HT1080 (cell line): ENCODE measurements at places on chromosomes 5 and 9.
A peak's percentile ranks its signal among the peaks of the same experiment; 100 is the strongest.

- DNase-seq, result no peak
Measured at GRCh38 chr5:104859437-104859836, 1296.8 kb upstream of the NUDT12 start.

DNA sequence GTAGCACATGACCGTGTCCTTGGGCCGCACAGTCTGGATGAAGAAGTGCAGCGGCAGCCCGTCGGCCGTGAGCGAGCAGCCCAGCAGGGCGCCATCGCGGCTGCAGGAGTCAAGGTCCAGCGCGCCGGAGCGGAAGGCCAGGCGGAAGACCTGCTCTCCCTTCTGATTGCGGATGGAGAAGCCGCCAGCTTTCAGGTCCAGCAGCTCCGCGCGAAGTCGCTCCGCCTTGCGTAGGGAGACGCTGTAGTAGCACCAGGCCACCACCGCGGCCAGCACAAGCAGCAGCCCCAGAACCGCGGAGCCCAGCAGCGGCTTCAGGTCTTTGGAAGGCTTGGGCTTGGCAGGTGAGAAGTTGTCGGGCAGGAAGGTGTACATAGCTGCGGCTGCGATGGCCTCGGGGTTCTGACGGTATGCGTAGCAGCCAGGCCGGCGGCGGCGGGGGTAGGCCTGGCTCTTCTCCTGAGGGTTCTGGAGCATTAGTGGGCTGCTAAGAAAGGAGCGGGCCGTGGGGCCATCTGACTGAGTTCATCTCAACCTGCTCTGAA is 4.2 kb downstream of the MYORG start:
- DNase-seq, result no peak

DNA sequence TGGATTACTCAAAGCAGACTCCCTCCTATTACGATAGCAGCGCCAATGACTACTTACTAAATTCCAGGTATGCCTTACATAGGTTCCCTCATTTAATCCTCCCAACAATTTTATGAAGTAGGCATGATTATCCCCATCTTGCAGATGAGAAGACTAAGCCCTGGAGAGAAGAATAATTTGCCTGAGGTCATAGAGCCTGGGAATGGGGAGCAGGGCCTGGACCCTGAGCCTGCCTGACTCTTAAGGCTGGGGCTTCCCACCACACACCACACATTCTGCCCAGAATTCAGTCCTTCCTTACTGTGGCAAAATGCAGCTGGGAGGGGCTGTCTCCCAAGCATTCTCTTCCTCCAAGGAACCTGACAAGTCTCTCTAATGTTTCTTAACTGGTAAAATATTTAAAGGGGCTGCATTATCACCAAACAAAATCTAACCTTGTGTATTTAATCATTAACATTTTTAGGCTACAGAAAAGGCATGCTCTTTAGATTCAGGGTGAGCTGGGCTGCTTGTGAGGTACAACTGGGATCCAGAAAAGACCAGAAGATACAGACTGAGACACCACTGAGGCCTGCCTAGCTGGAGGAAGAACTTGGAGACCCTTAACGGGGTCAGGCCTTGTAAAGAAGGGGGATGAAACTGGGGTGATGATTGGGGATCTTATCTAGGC is 26.1 kb downstream of the LHFPL2 start:
- no peak for DNase-seq

DNA sequence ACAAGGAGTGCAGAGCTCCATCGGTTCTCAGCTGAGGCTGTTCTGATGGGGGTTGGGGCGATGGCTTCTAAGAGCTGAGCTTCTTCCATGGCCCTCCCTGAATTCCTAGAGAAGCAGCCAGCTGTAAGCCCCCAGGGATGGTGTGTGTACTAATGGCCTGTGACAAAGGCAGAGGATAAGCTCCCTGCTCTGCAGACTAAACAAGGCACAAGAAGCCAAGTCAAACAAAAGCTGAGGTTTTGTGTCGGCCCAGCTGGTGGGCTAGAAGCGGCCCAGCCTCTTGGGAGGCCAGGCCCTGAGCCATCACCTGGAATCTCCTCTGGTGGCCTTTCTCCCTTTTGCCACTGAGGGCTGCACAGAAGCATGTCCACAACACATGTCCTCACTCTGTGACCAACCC is 75.0 kb upstream of the XPA start:
- DNase-seq, result no peak

DNA sequence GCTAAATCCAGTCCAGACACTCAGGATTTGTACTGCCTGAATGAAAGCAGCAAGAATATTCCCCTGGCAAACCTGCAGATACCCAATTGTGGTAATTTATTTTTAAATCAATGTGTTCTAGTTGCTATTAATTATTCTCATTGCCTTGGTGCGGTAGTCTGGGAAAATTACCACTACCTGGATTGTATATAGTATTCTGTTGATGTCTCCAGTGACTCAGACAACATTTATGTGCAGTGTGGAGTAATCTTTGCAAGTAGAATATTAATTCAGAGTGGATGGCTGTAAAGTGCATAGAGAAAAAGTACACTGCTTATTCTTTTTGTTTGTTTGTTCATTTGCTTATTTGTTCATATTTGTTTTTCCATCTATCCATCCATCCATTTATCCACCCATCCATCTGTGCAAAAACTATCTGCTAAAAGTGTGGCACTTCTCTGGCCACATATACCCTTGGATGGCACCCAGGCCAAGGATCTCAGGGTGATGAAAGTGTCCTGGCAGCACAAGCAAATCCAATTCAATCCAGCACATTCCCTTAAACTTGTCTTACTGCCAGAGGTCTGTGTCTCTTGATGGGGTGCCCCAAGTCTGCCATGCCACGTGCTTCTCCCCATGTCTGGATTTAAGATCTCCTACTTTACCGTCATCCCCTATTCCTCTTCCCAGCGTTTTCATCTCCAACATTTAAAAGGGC is 41.3 kb downstream of the NTRK2 start:
- DNase-seq, result no peak

- no peak for DNase-seq
Measured at GRCh38 chr5:125323613-125324012, 577.2 kb upstream of the ZNF608 start.

DNA sequence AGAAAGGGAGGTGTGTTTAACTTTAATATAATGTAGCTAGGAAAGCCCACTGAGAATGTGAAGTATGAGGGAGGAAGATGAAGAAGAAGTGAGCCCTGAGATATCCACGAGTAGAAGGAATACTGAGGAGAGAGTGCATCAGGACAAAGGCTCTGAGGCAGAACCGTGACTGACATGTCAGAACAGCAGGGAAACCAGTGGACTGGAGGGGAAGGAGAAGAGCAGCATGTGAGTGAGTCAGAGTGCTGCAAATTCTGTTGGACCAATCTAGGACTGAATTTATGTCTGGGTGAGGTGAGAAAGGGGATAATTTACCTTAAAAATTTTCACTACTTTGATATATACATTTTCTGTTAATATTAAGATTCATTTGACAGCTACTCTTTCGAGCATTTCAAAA is 110.3 kb downstream of the ST8SIA4 start:
- no peak for DNase-seq

- no peak for DNase-seq
Measured at GRCh38 chr9:34133436-34133949, 7.0 kb upstream of the DCAF12 start.

DNA sequence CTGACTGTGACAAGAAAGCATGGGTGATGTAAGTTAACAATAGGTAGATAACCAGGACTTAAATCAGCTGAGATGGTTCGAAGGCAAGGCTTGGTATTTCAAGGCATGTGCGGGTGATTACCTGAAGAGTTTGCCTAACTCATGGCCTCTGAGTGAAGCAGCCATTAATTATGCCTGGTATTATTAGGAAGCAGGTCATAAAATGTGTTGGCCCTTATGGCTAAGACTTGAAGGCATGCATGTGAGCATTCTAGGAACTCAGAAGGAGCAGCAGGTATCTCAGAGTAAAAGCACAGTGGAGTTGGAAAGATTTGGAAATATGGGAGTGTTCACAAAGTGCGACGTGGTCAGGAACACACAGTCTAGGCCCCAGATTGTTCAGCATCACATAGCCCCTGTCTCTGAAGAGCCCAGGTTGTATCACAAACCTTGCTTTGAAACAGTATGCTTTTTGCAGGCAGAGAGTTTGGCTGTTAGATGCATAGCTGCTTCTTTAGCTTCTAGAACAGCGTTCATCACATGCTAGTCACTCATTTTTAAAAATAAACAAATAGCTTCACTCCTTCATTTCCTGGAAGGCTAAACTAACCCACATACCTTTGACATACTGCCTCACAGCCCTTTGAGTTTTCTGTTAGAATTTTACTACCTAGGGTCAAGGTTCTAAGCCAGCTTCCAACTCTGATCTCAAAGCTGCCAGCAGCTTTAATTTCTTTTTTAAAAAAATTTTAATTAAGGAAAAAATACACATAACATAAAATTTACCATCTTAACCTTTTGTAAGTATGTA is 2.1 kb downstream of the HEXB start:
- no peak for DNase-seq

- DNase-seq, result no peak
Measured at GRCh38 chr9:97076238-97076637, 37.3 kb upstream of the CTSV start.

DNA sequence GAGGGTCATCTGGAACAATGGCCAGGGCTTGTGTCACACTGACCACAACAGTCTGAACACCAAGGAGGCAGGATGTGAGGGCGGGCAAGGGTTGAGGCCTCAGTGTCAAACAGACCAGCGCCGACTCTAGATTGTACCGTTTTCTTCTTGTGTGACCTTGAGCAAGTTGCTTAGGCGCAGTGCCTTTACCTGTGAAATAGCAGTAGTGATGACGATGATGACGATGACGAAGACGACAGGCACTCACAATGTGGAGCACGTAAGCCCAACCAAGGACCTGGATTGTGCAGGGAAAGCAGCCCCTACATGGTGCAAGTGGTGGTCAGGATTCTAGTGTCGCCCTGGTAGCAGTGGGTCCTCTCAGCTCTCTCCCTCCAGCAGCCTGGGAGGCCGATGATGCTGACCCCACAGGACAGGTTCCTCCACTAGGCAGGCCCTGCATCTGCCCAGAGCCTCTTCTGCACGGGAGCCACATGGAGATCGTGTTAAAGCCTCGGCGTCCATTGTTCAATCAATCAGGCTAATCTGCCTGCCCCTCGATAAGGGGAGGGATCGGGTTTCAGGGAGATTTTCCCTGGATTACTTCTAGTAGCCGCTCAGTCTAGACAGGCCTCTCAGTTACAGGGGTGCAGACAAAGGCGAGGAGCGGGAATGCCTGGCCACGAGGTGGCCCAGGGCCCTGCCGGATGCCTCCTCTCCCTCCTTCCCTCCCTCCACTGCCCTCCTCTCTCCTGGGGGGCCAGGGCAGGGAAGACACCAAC is 91.7 kb downstream of the MACROH2A1 start:
- no peak for DNase-seq

- DNase-seq, result peak; percentile 93
Measured at GRCh38 chr5:157516626-157517325, 56.8 kb downstream of the NIPAL4 start.

- no peak for DNase-seq
Measured at GRCh38 chr5:149304195-149305078, 32.8 kb downstream of the AFAP1L1 start.

DNA sequence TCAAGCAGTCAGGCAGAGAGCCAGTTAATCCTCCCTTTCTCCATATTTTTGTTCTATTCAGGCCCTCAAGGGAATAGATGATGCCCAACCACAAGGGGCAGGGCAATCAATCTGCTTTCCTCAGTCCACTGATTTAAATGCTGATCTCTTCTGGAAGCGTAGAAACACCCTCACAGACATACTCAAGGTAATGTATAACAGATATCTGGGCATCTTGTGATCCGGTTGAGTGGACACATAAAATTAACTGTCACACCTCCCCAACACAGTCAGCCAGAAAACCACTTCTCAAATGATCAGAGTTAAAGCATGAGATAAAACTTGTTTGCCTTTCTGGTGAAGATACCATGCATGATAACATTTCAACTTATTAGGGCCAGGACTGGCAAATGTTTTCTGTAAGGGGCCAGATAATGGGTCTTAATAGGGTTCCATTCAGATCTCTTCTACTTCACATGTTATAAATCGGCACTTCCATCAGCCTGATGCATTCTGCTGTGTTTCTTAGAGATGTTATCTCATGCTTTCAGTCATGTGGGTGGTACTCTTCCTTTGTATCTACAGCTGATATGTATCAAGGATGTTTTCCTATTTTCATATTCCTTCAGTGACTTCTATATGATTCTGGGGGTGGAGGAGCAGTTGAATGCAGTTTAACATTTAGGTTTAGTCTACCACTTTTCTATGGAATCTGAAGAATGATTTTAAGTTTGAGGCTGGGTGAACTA is 58.9 kb upstream of the CNTLN start:
- no peak for DNase-seq

GRCh38 chr5:149273237-149273636 is 1.6 kb downstream of the AFAP1L1 start:
- DNase-seq, result no peak

GRCh38 chr5:140107312-140108092 is 6.4 kb upstream of the PURA start:
- DNase-seq, result peak; percentile 92

DNA sequence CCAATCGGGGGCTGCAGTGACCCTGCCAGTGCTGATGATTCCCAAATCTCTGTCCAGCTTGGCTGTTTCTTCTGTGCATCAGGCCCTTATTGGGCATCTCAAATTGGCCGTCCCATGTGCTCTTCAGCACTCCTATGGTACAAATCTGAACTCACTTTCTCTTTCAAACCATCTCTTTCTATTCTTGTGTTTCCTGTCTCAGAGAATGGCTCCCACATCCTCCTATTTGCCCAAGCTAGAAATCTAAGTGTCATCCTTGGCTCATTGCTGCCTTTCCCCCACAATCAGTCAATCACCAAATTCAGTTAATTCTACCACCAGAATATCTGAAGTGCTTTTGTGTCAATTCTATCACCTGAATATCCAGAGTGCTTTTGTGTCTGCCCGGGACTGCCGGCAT is 336.6 kb downstream of the CWC27 start:
- DNase-seq, result no peak

DNA sequence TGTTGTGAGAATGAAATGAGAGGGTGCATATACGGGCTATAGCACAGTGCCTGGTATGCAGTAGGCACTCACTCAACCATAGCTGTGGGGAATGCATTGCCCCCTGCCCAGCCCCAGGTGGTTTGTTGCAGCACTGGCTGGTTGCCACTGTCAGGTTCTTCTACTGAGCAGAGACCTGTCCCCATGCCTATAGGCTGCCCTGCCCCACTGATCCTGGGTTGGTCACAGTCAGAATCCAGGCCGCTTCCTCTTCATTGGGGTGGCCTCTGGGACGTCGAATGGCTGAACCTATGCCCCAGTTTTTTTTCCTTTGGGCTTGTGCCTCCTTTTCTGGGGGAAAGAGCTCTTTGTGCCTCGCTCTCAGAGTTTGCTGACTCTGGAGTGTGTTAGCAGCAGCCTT is 74.6 kb downstream of the RGS3 start:
- DNase-seq, result no peak
